ENCODE measurements at places on chromosomes 6 and 20.
A peak's percentile ranks its signal among the peaks of the same experiment; 100 is the strongest.

DNA sequence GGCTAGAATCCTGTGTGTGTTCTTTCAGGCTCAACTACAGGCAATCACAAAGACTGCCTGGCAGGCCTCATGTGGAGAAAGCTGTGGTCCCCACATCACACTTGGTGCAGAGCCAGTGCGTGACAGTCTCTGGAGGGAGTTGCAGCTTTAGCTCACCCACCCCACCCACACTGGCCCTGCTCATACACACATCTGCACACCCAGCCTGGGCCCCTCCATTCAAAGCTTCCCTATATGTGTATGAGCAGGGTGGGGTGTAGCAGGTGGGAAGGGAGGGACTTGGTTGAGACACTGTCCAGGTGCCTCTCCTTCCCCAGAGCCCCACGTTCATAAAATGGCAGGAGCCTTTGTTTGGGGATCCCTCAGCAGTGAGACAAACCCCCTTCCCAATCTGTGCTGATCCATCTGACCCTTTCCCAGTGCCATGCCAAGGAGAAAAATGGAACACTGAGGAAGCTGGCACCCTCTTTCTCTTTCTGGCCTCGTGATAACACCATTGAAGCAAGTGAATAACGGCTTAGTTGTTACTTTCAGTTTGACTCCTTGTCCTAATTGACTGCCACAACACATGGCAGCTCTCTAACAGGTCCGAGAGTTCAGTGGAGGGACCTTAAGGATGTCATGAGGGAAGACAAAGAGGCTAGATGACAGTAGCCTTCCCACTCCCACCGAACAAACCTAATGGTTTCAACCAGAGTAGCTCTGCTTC is 53.8 kb upstream of the NRSN1 start:
- no peak for DNase-seq

DNA sequence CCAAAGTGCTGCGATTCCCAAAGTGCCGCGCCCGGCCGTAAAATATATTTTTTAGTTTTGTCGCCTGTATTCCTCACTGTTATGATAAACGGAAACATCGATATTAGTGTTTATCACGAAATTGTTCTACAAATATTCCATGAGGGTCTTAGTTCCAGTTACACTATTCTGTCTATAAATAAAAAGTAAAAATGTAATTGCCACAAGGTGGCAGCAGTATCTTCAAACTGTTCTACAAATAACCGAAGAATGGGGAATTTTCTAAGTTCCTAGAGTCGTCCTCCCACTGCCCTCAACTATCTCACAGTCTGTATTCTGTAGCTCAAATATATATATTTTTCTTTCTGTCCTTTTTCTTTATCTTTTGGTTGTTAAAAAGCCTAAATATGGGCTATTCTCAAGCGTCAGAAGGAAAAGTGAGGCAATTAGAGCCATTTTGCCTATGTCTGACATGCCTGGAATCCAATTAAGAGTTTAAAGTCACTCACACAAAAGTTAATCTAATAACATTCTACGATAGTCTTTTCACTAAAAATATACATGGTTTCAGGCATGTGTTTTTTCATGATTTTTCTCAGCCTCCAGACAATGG is 14.2 kb upstream of the FAM162B start:
- peak; percentile 30 for DNase-seq

GRCh38 chr6:3400162-3400561 is 56.7 kb downstream of the SLC22A23 start:
- no peak for DNase-seq

DNA sequence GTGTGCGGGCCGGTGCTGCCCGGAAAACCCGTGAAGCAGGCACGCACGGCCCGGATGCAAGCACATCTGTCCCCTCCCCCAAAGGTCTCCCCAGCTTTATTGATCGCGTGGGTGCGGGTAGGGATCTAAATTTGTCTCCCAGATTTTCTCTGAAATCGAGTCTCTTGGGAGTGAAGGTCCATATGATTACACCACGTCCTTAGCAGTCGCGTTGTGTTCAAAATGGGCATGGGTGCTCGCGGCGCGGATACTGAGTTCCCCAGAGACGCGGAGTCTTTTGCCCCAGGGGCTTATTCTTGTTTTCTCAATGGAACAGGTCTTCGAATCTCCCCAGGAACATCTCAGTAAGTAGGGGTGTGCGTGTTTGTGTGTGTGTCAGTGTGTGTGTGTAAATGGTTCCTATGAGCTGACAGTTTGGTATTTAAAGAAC is 2.8 kb upstream of the ZNF292 start:
- no peak for DNase-seq

- DNase-seq, result no peak
Measured at GRCh38 chr20:51404297-51405060, 138.0 kb downstream of the NFATC2 start.

- DNase-seq, result peak; percentile 76
Measured at GRCh38 chr6:151004383-151005024, 139.0 kb downstream of the MTHFD1L start.

- DNase-seq, result no peak
Measured at GRCh38 chr6:107663308-107663707, 160.8 kb downstream of the SCML4 start.

GRCh38 chr6:7124114-7124513 is 16.4 kb downstream of the RREB1 start:
- no peak for DNase-seq

- no peak for DNase-seq
Measured at GRCh38 chr6:92428448-92428847, 990.9 kb downstream of the EPHA7 start.

- no peak for DNase-seq
Measured at GRCh38 chr6:101663100-101663499, 269.6 kb downstream of the GRIK2 start.

GRCh38 chr20:21433329-21433890 is 36.1 kb upstream of the NKX2-4 start:
- peak; percentile 62 for DNase-seq

- no peak for DNase-seq
Measured at GRCh38 chr6:34170346-34170745, 24.5 kb upstream of the GRM4 start.

- no peak for DNase-seq
Measured at GRCh38 chr6:20565342-20565741, 31.1 kb downstream of the CDKAL1 start.

GRCh38 chr6:168919470-168920179 is 334.0 kb downstream of the THBS2 start:
- DNase-seq, result no peak

DNA sequence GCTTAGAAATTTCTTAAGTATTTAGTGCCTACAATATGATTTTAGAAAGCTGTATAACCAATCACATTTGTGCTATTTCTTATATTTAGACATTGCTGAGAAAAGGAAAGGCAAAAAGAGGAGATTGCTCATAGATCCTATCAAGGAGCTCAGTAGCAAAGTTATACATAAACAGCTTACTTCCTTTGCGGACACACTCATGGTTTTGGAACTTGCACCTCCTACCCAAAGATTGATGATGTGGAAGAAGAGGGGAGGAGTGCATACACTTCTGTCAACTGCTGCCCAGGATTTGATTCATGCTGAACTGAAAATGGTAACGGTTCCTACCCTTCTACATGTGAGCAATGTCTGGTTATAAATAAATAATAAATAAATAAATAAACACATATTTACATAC is 16.7 kb downstream of the RAD21L1 start:
- peak; percentile 92 for DNase-seq

DNA sequence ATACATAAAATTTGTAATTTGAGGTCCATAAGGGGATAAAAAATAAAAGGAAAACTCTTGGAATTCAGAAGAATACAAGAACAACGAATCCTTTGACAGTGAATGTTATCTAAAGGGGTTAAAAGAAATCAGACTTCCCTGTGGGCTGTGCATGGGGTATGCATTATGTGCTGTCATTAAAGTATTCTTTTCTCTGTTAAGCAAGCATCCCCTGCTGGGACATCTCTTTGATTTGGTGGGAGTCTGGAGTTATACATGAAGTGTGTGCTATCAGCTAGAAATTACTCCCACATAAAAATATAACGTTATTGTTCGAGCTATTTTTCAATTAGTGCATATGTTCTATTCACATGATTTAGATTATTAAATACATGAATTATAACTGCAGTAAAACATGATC is 195.2 kb downstream of the CENPW start:
- DNase-seq, result no peak

- no peak for DNase-seq
Measured at GRCh38 chr6:117373211-117373813, 52.4 kb downstream of the ROS1 start.

GRCh38 chr6:39381550-39382140 is 59.1 kb upstream of the KCNK16 start:
- no peak for DNase-seq

DNA sequence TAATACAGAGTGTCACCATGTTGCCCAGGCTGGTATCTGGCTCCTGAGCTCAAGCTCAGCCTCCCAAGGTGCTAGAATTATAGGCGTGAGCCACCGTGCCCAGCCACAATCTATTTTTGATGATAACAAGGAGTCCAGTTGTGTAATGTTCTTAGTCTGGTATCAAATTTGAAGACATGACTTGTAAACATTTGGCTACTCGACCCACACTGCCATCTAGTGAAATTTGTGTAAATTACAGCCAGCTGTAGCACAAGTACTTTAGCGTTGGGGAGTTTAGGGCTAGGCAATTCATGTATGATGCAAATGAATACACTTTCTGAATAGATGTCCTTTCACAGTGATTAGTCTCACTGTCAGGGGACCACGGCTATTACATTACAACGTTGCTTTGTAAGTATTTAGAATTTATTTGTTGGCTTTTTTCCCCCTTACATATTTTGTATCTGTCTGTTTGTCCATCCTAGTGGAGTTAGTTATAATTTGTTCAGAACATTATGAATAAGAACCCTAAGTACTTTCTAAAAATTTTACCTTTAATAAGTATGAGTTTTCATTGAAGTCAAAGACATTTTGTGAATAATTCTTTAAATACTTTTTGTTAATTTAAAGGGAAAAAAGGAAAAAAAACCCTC is 139.7 kb downstream of the PRDM13 start:
- peak; percentile 74 for DNase-seq

DNA sequence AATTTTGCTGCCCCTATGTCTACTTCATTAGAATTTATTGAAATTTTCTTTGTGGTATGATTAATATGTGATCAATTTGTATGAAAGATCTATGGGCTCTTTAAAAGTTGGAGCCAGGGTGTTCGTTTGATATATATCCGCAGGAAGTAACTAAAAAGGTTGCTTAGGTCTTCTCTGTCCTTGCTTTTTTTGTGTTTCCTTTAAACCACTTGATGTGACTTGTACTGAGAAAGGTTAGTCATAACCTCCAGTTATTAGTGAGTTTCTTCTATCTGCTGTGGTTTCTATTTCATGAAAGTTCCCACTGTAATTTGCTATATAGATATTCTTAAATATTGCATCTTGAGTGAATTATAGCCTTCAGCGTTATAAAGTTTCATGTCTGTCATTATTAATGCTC is 585.3 kb upstream of the ARID1B start:
- no peak for DNase-seq

GRCh38 chr6:151721146-151721545 is 86.3 kb upstream of the ESR1 start:
- DNase-seq, result no peak

GRCh38 chr20:50027611-50028105 is 44.9 kb downstream of the SNAI1 start:
- DNase-seq, result peak; percentile 72

DNA sequence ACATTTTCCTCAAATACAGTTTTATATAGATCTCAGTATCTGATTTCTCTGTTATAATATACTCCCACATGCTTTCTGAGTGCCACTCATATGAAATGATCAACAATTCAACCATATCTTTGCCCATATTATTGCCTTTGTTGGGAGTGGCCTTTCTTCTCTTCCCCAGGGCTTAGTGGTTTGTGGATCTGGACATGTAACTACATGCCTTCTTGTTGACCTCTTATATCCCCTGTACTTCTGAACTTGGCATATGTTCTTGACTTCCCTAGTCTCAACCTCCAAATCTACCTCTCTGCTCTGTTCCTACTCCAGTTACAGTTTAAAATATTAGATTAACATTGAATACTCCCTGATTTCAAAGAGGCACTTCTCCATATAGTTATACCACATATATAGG is 34.3 kb upstream of the PRIM2 start:
- no peak for DNase-seq

DNA sequence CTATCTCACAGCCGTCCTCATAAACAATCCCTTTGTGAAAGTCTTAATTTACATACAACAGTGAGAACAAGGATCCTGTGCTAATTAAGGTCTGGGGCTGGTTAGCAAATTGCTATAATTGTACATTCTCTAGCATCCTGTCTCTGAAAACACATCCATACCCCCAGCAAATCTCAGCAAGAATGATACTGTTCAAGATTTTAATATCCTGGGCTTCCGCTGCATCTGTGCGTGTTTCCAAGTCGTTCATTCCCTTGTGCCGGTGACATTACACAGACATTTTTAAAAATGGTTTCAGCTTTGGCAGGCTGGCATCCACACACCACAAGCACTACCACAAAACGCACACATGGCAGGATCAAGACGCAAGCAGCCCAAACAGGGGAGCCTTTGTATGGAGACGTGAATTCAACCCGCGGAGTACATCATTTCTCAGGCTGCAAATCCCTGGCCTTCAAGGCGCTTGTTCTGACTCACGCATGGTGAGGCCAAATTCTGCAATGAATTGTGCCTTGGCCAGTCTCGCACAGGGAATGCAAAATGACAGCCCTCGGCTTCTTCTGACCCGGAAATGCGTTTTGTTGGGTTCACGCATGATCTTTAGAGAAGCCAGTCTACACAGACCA is 20.3 kb downstream of the ZMYND8 start:
- peak; percentile 86 for DNase-seq

Measured in HFFc6 (cell line).